ENCODE measurements at places on chromosomes 13 and 19.

DNA sequence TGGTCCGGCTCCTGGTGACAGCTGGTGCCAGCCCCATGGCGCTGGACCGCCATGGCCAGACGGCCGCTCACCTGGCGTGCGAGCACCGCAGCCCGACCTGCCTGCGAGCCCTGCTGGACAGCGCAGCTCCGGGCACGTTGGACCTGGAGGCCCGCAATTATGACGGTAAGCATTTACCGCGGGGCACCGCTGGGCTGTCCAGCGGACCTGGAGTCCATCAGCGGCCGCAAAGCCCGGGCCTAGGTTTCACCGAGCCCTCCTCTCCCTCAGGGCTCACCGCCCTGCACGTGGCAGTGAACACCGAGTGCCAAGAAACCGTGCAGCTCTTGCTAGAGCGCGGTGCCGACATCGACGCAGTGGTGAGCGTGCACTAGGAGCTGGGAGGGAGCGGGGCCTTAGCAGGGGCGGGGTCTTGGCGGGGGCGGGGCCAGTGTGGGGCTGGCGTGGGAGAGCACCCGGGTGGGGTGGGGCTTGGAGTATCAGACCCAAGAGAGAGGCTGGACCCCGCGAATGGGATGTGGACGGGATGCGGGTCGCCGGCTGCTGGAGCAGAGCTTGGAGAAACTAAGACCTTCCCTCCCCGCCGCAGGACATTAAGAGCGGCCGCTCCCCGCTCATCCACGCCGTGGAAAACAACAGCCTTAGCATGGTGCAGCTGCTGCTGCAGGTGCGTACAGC, 8.7 kb downstream of the BCL3 start:
- no peak for DNase-seq

DNA sequence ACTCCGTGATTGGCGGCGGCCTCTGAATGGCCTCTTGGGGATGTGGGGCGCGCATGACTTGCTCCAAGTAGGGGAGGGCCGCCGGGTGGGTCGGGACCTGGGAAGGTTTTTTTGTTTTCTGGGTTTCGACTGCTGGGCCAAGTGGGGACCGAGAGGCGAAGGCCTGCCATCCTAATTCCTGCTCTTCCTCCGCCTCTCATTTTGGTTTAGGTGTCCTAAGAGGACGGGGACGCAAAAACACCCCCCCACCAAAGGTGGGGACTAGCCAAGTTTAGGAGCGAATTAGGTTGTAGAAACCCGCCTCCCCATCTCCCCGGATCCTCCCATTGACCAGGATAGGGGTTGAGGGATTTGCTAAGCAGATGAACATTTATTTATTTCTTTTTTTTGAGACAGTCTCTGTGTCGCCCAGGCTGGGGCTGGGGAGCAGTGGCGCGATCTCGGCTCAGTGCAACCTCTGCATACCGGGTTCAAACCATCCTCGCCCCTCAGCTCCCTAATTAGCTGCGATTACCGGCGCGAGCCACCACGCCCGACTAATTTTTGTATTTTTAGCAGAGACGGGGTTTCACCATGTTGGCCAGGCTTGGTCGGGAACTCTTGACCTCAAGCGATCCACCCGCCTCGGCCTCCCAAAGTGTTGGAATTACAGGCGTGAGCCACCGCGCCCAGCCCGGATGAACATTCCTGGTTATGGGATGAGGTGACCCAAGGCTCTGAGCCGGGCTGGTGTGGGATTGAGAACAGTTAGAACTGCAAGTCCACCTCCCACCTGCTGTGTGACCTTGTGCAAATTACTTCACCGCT, 838 bp downstream of the PPP2R1A start:
- no peak for DNase-seq

- DNase-seq = no peak
Measured at GRCh38 chr13:100173203-100173602, 84.3 kb downstream of the PCCA start.

GRCh38 chr19:32916969-32917615, 47.5 kb upstream of the SLC7A9 start:
- no peak for DNase-seq

DNA sequence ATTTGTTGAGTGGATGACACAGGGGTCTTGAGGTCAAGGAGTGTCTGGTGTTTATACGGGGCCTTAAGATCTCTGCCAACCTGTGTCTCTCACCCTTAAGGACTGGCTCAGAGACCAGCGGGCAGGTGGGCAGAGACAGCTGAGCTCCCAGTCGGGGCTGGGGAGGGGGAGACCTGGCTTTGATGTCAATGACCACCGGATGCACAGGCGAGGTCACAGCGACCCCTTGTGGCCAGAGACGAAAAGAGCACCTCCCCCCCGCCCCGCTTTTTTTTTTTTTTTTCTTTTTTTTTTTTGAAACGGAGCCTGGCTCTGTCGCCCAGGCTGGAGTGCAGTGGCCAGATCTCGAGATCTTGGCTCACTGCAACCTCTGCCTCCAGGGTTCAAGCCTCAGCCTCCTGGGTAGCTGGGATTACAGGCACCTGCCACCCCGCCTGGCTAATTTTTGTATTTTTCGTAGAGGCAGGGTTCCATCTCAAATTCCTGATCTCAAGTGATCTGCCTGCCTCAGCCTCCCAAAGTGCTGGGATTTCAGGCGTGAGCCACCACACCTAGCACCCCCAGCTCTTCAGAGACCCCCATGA, 12.1 kb upstream of the KLK14 start:
- no peak for DNase-seq

GRCh38 chr19:45670670-45671453, 2.8 kb downstream of the GIPR start:
- DNase-seq = peak; percentile 79

DNA sequence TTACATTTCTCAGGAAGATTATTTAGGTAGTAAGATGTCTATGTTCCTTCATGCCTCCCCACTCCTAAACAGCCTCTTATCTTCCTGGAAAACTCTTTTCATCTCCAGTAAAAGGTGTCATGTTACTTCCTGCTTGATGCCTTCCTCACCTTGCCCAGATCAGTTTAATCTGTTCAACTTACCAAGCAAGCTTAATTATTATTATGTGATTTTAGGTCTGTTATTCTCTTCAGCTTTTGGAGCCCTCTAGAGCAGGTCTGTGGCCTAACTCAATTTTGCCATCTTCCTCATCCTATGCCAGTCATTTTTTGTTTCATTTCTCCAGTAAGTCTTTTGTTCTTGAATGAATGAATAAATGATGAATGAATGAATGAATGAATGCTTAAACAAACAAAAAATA, 528.4 kb downstream of the DCT start:
- no peak for DNase-seq

DNA sequence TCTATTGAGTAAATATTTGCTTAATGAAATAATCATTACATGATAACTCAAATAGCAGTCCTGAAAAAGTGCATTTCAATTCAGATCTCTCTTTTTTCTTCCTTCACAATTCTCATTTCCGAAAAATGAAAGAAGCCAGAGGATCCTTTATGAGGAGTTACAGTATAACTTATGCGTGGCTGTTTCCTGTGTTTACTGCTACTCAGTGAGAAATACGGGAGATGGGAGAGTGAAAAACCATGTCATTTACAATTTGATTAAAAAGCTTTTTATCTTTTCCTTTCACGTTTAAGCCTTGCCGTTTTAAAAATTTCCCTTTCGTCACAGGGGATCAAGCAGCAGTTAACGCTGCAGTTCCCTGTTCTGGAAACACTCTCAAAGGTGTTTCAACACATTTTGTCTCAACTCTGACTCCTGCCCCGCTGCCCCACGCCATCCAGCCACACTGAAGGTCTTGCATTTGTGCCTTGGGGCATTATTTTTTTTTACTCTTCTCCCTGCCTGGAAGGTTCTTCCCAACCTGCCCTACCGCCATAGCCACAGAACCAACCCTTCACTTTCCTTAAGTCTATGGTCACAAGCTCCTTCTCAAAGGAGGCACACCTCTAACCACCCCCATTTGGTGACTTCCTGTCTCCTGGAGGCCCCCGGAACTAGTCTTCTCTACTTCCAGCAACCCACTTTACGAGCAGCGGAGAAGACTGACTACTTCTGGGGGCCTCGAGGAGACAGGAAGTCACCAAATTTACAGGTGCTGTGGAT, 17.0 kb downstream of the KL start:
- DNase-seq = no peak

DNA sequence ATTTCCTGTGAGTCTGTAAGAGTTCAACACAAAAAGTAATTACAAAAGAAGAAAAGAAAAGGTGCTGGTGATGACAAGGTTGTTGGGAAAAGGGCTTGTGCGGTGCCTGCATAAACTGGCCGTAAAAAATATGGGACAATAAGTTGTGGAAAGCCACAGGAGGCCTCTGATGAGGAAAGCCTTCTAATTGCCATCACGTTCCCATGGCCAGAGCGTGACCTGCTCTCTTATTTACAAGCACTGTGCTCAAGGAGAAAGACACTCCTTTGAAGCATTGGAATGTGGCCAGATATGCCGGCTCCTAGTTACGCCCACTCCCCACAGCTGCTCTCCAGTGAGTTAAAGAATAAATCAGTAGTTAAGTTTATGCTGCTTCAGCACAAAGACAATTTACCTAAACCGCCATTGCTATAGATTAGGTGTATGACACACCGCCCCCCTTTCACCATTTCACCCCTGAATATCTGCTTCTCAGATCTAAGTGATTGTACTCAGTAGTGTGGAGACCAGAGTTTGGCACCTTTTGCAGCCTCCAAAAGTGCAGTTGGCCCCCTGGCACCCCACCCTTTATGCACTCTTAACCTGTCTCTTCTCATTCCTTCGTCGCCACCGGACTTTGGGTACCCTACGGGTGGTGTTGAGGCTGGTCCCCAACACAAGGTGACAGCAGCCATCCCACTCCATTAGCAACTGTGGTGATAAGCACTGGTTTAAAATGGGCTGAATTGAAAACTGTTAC, 8.1 kb upstream of the PGLYRP1 start:
- no peak for DNase-seq

DNA sequence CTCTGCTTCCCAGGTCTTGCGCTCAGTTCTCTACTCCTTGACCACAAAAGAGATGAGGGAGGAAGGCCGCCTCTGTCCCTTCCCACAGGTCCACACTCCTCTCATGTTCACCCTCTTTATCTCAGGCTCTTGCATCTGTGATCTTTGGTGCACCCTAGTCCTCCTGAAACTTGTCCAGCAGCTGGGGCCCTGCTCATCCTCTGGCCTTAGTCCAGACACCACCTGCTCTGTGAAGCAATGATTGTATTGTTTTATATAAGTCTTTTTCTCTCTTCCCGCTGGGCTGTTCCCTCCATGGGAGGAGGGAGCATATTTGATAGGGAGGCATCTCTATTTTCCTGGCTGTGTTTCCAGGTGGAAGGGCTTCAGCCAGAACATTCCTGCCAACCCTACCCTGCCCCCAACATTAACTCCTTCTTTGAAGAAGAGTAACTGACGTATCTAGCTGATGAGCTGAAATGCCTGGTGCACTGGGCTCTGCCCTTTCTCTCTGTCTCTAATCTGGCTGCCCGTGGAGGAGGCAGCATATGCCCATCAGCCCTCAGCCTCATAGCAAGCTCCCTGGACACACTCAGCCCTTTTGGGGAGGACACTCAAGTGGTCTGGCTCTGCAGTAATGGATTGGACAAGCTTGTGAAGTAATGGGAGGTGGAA, 38.2 kb upstream of the SIAH3 start:
- no peak for DNase-seq

DNA sequence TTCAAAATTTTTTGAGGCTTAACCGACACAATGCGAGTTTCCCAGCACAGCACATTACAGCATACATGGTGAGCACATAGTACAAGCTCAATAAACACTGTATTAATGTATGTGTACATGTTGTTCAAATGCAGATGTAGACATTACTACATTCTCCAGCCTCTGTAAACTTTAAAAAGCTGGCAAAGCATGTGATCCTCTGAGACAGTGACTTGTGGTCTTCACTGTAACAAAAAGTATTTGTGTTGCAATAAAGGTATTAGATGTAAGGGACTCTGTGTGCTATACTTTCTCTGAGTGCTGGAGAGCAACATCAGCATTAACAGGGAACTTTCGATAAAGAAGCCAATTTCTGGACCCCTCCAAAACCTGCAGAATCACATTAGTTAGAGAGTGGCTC, 46.4 kb upstream of the ZNF254 start:
- no peak for DNase-seq

DNA sequence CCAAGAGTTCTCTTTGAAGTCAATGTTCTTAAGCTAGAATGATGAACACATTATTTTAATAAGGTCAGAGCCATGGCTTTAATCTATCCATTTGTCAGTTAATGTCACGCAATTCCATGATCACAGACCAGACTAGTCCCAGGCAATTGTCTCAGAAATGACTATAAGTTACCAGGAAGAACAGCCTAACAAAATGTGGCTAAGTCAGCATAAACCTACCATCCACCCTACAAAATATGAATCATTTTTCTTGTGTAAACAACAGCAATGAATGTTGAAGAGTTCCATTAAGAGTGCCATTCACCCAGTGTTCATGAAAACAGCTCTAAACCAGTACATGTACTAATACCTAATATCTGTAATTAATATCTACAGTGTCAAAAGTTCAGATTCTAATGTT, 127.5 kb downstream of the KCTD12 start:
- DNase-seq = no peak

DNA sequence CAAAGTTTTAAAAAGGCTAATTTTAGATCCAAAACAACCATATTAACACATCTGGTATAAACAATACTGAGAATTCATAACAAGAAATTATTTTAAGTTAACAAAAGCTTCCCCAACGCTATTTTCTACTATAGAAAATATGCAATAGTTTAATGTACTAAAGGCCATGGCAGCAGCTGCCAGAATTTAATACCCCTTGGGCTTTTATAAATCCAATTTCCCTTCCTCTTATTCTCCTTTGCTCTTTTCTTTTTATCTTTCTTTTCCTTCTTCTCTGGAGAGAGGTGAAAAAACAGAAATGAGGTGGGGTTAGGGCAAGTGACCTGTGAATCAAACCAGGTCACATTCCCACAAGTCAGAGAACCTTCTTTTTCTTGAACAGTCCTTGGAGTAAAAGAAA, 58.9 kb downstream of the ENOX1 start:
- no peak for DNase-seq

- DNase-seq = no peak
Measured at GRCh38 chr19:42311657-42312056, 1.5 kb upstream of the TMEM145 start.

DNA sequence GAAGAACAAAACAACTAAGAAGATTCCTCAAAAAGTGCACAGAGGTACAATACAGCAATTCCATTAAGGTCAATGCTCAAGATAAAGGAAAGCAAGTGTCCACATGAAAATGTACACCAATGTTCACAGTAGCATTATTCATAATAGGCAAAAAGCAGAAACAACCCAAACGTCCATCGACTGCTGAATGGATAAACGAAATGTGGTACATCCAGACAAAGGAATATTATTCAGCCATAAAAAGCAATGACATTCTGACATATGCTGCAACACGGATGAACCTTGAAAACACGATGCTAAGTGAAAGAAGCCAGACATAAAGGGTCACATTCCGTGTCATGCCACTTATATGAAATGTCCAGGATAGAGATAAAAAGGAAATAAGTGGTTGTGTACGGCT, 29.3 kb downstream of the SLC7A1 start:
- DNase-seq = no peak

- DNase-seq = no peak
Measured at GRCh38 chr19:21595185-21595584, 89.8 kb downstream of the ZNF429 start.

GRCh38 chr13:73273276-73273675, 214.5 kb downstream of the KLF5 start:
- no peak for DNase-seq
